Caco-2 (cell line): ENCODE measurements at places on chromosomes 1 and 21.

GRCh38 chr1:233229288-233229687, 66.2 kb downstream of the PCNX2 start:
- DNase-seq: no peak

DNA sequence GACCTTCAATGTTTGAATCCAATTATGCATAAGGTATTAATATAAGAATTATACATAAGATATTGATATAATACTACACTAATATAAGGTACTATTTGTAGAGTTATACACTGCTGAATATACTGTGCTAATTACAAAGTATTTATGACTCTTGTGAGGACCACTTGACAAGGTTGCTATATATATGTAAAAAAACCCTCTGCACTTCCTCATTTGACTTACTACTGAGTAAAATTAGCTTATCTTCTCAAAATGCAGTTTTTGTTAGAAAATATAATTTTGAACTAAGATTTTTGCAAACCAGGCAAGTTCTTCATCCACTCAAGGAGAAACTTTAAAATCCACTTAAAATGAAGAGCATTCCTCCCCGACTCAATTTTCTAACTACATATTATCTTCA, 8.5 kb downstream of the SIKE1 start:
- DNase-seq: no peak

- DNase-seq: no peak
Measured at GRCh38 chr21:40754466-40754865, 92.5 kb downstream of the DSCAM start.

DNA sequence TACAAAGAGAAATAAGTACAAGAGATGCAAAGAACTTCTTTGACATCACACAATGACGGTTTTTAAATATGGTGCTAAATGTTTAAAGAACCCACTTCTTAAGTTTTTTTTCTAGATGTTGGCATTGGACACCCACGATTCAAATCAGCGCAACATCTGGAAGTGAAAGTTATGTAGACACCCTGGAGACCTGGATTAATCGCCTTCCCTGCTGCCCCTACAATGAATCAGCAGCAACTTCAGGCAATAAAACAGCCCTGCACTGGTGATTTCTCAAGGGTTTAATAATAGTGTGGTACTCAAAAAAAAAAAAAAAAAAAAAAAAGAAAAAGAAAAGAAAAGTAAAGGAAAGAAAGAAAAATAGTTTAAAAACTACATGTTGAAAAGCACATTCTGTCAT, 248.3 kb downstream of the NUF2 start:
- DNase-seq: no peak

- DNase-seq: no peak
Measured at GRCh38 chr1:27166929-27167328, 12.0 kb upstream of the SLC9A1 start.

DNA sequence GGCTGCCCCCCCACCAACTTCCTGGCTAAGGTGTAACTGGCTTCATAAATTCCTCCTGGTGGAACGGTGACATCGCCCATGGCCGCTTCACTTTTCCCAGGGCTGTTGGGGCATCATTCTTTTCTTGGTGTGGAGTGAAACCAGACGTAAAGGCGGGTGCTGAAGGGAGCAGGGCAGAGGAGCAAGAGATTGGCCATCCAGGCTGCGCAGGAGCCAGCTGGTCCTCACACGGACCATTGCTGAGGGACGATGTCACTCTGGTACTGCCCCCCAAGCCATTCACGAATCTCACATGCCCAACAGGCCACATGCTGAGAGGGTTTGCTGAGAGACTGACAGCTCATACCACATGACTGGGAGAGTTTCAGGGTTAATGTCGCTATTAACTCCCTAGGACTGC, 10.5 kb upstream of the PKP1 start:
- DNase-seq: no peak

- no peak for DNase-seq
Measured at GRCh38 chr1:60952612-60953111, 129.7 kb upstream of the NFIA start.

- DNase-seq: no peak
Measured at GRCh38 chr1:177368255-177368654, 197.5 kb downstream of the BRINP2 start.

- DNase-seq: no peak
Measured at GRCh38 chr1:100607628-100608240, 69.8 kb downstream of the GPR88 start.

GRCh38 chr1:180631194-180631765, 542 bp upstream of the XPR1 start:
- DNase-seq: no peak

- no peak for DNase-seq
Measured at GRCh38 chr1:62314454-62315350, 4.5 kb downstream of the KANK4 start.

GRCh38 chr1:3679098-3679555, 26.8 kb downstream of the TP73 start:
- DNase-seq: no peak
